HepG2 (cell line): ENCODE measurements at places on chromosomes 3 and 15.

- DNase-seq, result peak; percentile 9
Observed at GRCh38 chr3:178084938-178085816, 451.1 kb upstream of the KCNMB2 start.

DNA sequence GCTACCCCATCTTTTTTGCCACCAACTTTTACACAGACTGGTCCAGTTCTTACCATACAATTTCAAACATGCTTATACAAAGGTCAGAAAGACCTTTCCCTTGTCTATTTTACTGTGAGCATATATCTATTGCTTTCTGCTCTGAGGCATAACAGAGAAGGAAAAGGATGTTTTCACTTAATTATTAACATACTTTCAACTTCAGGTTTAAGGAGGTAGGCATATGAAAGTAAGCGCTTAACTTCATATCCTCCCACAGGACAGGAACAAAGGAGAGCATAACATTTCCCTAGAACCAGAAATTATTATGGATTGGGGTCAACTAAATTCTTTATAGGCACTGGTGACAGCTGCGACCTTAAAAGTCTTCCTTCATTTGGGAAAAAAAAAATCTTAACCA is 1.1 kb downstream of the MYEF2 start:
- no peak for DNase-seq

- DNase-seq, result no peak
Observed at GRCh38 chr15:58582160-58582559, 150.4 kb downstream of the LIPC start.

DNA sequence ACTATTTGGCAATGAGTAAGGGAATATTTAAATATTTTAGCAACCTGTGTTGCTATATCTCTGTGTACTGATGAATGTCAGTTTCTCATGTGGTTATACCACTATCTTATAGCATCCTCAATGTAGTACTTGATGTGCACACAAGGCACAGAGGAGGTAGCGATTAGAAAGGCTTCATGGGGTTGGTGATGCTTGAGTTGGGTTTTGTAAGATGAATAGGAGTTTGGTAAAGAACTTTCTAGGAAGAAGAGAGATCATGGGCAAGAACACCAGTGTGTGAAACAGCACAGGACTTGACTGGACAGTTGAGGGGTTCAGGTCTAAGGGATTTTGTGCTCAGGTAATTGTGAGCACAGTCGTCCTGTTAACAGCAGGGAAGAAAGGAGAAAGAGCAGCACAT is 38.1 kb downstream of the LPP start:
- DNase-seq, result no peak

DNA sequence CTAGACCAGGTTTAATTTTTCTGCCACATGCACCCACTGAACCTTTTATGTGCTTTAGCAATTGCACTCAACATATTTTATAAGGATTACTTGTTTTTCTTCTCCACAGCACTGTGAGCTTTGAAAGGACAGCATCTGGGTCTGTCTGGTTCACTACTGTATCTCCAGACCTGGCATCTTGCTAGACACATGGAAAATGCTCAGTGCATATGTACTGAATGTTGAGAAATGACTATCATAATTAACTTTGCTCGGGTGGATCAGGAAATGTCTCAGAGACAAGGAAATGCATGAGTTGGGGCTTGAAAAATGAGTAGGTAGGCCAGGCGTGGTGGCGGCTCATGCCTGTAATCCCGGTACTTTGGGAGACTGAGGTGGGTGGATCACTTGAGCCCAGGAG is 40.2 kb downstream of the DOCK3 start:
- no peak for DNase-seq

GRCh38 chr3:15795651-15796308 is 2.0 kb downstream of the ANKRD28 start:
- no peak for DNase-seq

DNA sequence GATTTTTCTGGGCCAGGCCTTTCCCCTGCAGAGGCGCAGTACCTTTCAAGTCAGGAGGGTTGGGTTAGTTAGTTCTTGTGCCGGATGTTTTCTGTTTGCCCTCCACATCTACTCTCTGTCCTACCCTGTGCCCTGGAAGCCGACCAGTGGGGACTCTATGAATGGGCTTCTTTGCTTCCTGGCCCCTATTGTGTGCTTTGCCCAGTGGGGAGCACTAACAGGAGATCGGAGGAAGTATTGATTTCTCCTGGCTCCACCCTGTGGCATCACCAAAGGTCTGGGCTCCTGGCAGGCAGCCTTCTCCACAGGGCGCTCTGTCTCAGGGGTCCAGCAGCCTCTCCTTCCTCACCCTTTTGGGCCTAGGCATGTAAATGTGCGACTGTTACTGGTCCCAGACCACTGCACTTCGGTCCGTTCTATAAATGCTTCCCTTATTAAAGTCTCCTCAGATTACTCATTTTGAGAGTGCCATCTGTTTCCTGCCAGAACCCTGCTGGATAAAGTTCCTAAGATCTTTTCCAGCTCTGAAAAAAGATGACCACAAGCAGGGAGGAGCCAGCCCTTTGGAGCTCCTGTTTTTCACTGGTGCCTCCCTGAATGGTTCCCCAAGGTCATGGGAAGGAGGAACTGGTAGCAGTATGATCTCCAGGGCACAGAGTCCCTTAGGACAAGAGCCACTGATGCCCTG is 44.5 kb downstream of the CTDSPL start:
- peak; percentile 93 for DNase-seq

GRCh38 chr15:47924381-47924780 is 196.4 kb upstream of the SLC24A5 start:
- DNase-seq, result no peak

GRCh38 chr15:67584157-67584556 is 41.7 kb downstream of the MAP2K5 start:
- no peak for DNase-seq

DNA sequence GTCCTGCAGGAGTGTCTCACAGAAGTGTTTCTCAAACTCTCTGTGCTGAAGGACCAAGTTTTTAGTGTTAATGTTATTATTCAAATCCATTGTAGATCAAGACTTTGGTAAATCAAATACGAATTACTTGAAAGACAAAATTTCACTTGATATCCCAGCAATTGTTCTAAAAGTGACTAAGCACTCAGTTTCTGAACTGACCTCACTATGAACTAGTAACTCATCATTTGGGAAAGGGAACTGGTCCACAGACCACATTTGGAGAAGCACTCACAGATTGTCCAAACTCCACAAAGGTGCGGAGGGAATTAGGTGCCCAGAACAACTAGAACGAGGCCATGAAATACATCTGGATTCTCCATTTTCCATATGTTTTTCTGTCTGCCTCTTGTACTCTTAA is 25.6 kb downstream of the FAM43A start:
- no peak for DNase-seq

DNA sequence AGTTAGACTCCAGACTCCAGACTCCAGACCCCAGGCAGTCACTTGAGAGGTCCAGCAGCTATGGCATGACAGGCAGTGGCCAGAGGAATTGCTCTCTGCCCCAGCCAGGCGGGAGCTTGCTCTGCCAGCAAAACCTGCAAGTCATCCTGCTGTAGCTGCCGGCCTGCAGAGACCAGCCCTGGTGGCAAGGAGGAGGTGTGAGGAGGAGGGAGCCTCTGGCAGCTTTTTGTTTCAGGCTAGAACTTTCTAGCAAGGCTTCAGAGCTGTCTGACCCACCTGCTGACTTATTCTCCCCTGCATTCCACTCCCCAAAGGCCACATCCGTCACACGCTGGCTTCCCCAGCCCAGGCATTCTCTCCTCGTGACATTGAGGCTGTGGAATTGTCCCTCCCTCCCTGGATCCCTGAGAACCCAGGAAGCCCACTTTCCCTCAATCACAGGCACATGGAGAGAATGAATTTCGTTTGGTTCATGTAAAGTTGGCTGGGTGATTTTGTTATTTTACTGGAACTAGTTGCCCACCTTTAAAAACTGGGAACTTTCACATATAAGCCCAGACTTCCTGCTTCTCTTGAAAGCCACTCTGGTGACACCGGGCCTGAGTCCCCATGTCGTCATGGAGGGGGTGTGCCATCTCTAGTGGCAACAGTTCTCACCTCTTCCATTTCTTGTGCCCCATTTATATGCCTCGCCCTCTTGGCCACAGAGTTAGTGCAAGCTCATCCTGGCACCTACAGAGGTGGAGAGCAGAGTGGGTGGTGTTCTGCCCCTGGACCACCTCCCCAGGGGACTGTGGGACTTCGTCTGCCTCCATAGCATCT is 82.7 kb downstream of the ABHD5 start:
- peak; percentile 18 for DNase-seq
